ENCODE measurements at places on chromosomes 3 and 15. TPM values are rescaled to one million over a fixed set of nuclear protein-coding genes. Genes with fewer than 3 reads are reported as not detected.
A peak's percentile ranks its signal among the peaks of the same experiment; 100 is the strongest.

DNA sequence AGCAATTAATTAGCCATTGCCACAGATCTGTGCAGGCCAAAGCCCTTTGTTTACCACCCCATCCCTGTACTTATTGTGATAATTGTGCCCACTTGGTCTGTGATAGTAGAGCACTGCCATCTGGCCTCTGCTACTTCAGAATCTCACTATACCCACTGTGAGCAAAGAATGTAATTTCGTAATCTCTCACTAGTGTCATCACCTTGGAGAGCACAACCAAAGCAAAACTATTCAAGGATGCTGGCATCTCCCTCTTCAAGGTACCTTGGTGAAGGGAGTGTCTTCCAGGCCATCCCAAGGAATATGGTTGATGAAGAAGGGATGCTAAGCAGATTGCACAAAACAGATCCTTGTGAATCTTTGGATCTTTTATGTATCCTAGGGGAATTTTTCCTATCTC, 34.7 kb upstream of the NOX5 start:
- no peaks in the 10 kb centered on the region for H3K4me1 ChIP-seq
- no peak overlapping the region for H3K4me3 ChIP-seq
- H3K27me3 ChIP-seq, result no peaks in the 10 kb centered on the region
- no peak overlapping the region for H3K27ac ChIP-seq
- DNase-seq, result no peak

PARP16 gene
- total RNA-seq, result 14.9 TPM

P2RY1 gene
- 10.9 TPM for total RNA-seq

DNA sequence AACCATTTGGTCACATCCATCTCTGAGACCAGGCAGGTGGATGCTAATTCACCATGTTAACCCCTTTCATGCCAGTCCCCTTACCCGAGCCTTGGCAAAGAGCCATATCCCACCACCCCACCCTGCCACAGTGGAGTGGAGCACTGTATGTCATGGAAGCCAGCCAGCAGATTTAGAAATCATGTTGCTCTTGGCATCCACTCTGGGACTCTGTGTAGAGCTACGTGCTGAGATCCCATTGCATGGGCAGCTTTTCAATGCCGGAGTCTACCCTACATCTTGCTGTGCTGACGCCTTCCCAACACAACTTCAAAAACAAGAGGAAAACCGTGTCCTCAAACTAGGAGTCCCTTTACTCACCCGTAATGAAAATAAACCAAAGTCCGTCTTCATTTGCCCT, 131.0 kb downstream of the NTRK3 start:
- H3K36me3 ChIP-seq, result no peaks in the 10 kb centered on the region
- H3K27ac ChIP-seq, result no peak overlapping the region
- no peak overlapping the region for H3K4me3 ChIP-seq
- DNase-seq, result no peak
- no peaks in the 10 kb centered on the region for H3K4me1 ChIP-seq

CLDN1 gene
- total RNA-seq, result 51.8 TPM

CDCP1 gene
- 1.9 TPM for total RNA-seq

- H3K27me3 ChIP-seq, result no peaks in the 10 kb centered on the region
- no peak overlapping the region for H3K4me3 ChIP-seq
- H3K27ac ChIP-seq, result no peak overlapping the region
Measured at GRCh38 chr15:35376707-35377106, 169.3 kb downstream of the DPH6 start.

DNA sequence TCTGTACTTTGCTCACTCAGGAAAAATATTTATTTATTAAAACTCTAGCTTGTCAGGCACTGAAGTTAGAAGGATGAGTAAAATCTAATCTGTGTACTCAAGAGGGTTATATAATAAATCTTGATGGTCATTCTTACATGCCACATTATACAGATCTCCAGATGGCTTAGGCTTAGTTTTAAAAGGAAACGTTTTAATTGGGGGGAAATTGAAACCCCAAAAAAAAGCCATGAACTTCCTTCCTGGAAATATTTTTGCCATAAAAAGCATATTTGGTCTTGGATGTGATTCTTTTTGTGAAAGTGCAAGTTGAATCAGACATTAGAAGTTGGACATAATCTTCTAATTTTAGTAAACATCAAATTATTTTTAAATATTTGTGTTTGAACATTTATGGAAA, 6.0 kb downstream of the SENP8 start:
- H3K36me3 ChIP-seq, result no peaks in the 10 kb centered on the region
- H3K27ac ChIP-seq, result no peak overlapping the region
- no peaks in the 10 kb centered on the region for H3K27me3 ChIP-seq
- no peaks in the 10 kb centered on the region for H3K4me1 ChIP-seq
- H3K4me3 ChIP-seq, result no peak overlapping the region

MASP1 gene
- 1.3 TPM for total RNA-seq

SI gene
- not detected for total RNA-seq

- H3K4me3 ChIP-seq, result no peak overlapping the region
- DNase-seq, result no peak
- no peaks in the 10 kb centered on the region for H3K4me1 ChIP-seq
- H3K27ac ChIP-seq, result no peak overlapping the region
- no peaks in the 10 kb centered on the region for H3K36me3 ChIP-seq
Measured at GRCh38 chr3:1843111-1843510, 255.6 kb upstream of the CNTN4 start.

PLXND1 gene
- total RNA-seq, result 118 TPM

RTP1 gene
- total RNA-seq, result not detected

GRCh38 chr3:188332085-188332484, 178.1 kb downstream of the LPP start:
- H3K27me3 ChIP-seq, result no peaks in the 10 kb centered on the region
- no peaks in the 10 kb centered on the region for H3K4me1 ChIP-seq
- H3K4me3 ChIP-seq, result no peak overlapping the region
- H3K27ac ChIP-seq, result no peak overlapping the region

- H3K36me3 ChIP-seq, result no peaks in the 10 kb centered on the region
- H3K4me1 ChIP-seq, result peaks cover 6% of the 10 kb centered on the region
- no peaks in the 10 kb centered on the region for H3K27me3 ChIP-seq
- no peak overlapping the region for H3K4me3 ChIP-seq
- H3K27ac ChIP-seq, result no peak overlapping the region
Measured at GRCh38 chr3:52608337-52608736, 71.9 kb downstream of the UQCC5 start.

RYR3 gene
- 4.2 TPM for total RNA-seq

GRCh38 chr3:50550079-50550736, 17.3 kb downstream of the C3orf18 start:
- H3K4me1 ChIP-seq, result no peaks in the 10 kb centered on the region
- H3K27ac ChIP-seq, result no peak overlapping the region
- no peak overlapping the region for H3K4me3 ChIP-seq
- peak; percentile 28 for DNase-seq
- no peaks in the 10 kb centered on the region for H3K36me3 ChIP-seq

SCG5 gene
- total RNA-seq, result not detected
